ENCODE measurements at places on chromosomes 2 and 18.

- no peak for DNase-seq
Measured at GRCh38 chr18:37107748-37108522, 279.0 kb downstream of the KIAA1328 start.

- DNase-seq: no peak
Measured at GRCh38 chr2:209556354-209556961, 132.6 kb downstream of the MAP2 start.

DNA sequence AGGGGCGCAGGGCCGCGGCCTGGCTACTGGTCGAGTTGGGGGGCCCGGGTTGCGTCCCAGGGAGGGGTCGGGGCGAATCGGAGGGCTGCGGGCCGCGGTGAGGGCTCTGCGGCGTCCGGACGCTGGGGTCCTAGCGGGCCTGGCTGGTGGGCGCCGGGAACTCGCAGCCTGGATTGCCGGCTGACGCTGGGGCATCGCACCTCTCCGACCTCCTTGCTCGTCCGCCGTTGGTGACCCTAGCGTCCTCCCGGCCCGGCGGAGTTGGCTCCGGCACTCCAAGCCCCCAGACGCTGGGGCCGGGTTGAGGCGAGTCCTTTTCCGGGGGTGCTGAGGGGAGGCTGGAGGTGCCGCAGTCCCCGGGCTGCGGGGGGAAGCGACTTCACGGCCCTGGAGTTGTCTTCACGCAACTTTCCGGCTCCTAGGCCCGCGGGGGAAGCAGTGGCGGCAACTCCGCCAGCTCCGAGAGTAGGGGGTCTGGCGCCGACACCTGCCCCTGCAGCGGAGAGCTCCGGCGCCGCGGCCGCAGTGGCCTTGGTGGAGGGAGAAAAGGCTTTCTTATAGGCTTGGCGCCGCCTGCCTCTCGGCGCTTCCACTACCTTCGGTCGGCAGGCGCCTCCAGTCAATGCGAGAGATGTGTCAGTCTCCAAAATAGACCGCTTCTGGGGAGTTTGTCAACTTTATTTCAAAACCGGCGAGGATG is 70.3 kb downstream of the HAUS1 start:
- no peak for DNase-seq

DNA sequence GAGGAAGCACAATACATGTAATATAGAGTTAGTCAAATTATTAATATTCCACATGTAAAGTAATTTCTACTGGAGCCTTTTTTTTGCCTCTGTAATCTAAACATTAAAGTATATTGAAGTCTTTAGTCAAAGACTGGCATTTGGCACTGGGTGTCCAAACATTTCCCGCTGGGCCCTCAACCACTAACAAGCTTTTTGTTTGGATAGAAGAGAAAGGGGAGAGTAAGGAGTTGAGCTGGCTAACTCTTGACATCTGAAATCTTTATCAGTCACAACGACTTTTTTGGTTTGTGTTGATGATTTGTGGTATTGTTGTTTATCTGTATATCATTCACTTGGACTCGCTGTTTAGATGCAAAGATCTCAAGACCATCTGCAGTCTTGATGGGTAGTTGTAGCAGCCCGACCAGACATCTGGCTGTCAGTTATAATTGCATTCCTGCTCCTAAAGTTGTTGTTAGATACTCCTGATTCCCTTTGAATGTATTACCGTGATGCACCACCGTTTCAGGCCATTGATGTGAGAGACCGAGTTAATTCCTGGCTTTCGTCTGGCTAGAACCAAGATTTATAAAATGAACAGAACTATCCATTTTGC is 379.6 kb downstream of the MTX2 start:
- no peak for DNase-seq

Measured in nucleus accumbens (tissue), 56 donors.